Mesendoderm (in vitro differentiated cells): ENCODE measurements at places on chromosomes 2 and 18.

DNA sequence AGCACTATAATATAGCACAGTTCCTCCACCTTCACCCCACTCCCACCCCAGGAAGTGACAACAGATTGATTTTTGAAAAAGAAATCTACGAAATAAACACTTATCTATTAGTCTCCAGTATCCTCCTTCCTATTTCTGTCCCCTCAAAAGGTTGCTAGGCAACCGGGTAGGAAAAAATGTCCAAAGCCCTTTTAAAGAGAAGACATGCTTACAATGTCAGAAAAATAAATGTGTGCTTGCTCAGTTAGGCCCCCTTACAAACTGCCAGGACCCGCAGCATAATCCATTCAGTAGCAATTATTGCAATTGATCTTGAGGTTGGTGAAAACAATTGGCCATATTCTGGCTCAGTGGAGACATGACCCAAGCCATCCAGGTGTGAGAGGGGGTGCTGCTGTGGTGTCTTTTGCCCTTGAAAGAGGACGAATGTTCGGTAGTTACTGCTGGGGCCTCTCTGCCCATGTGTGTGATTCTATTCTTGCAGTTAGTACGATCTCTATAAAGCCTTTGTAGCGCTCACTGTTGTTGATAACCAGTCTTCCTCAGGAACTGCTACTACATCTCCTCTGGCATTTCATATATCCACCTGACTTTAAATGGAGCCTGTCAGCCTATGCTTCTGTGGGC, 144.3 kb downstream of the MYO3B start:
- no peak for DNase-seq
- peaks cover 2% of the 10 kb centered on the region for H3K4me1 ChIP-seq
- H3K27me3 ChIP-seq: no peaks in the 10 kb centered on the region
- H3K4me3 ChIP-seq: no peak overlapping the region

DNA sequence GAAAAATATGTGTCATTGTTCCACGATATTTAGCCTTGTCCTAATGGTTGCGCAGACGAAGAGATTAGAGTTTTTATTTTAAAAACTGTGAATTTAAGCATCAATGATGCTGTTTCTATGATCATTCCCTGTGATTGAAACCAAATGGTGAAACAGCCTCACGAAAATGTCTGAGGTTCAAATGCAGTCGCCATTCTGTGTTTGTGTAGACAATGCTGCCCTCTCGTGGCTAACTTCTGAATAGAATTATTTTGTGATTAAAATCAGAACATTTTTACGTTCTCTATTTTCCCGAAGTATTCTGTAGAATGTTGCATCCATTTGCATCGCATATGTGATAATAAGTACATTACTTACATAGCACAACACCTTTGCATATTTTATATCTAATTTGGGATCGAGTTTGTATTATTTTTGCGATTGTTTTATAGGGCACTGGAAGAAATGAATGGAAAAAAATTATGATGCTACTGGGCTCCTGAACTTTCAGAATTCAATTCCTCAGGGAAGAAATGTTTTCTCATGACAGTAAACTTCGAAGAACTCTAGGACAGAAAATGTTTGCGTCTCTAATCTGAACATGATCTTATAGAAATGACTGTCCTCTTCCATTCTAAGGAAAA, 54.8 kb upstream of the CREB1 start:
- H3K36me3 ChIP-seq: no peaks in the 10 kb centered on the region
- H3K27me3 ChIP-seq: no peaks in the 10 kb centered on the region
- DNase-seq: peak; percentile 61
- peaks cover 8% of the 10 kb centered on the region for H3K4me1 ChIP-seq

- no peak for DNase-seq
- H3K27me3 ChIP-seq: no peaks in the 10 kb centered on the region
- no peak overlapping the region for H3K27ac ChIP-seq
Measured at GRCh38 chr2:220665108-220665471, 907.0 kb downstream of the EPHA4 start.

DNA sequence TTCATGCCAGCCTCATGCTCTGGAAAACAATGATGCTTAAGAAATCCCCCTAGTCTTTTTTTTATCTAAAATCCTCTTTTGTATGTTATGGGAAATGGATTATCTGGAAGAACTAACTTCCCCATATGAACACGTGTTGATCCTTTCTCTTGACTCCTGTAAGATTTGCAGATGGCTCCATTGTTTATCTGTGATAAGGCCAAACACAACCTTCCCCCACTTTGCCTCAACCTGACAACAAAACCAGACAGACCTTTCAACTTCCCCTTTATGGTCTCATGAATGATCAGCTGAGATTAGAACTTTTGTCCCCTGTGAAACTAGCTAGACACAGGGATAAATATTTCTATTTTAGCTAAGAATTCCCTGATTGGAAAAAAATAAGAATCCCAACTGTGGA, 828.0 kb upstream of the CDH2 start:
- peak; percentile 88 for DNase-seq
- H3K27me3 ChIP-seq: no peaks in the 10 kb centered on the region
- no peaks in the 10 kb centered on the region for H3K36me3 ChIP-seq

GRCh38 chr2:234172066-234172465, 121.6 kb downstream of the SPP2 start:
- no peaks in the 10 kb centered on the region for H3K36me3 ChIP-seq
- DNase-seq: no peak
- H3K27ac ChIP-seq: no peak overlapping the region
- H3K27me3 ChIP-seq: no peaks in the 10 kb centered on the region
- no peak overlapping the region for H3K4me3 ChIP-seq

- no peak for DNase-seq
- no peak overlapping the region for H3K27ac ChIP-seq
- H3K36me3 ChIP-seq: no peaks in the 10 kb centered on the region
- H3K4me3 ChIP-seq: no peak overlapping the region
Measured at GRCh38 chr18:48848641-48849143, 102.1 kb downstream of the SMAD7 start.

DNA sequence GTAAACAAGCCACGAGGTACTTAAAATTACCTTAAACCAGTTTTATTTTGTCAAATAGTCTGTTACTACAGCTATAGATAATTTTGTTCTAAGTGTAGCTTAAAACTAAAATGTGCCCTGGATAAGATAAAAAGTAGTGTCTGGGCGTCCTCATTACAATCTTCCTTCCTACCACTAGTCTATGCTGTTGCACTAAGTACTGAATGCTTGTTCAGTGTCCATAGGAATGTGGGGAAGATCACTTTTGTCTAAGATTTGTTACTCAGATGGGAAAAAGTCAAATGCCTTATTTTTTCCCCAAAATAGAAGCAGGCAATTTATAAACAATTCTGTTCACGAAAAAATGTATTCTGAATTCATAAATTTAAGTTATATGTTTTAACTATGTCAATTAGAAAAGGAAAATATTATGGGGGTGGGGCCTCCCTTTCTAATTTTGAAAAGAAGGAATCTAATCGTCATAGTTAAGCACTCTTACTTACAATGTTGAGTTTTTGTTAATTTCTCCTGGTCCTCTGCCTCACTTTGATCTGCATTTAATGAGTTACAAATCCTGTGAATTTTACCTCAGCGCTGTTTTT, 140.4 kb upstream of the VRK2 start:
- no peaks in the 10 kb centered on the region for H3K27me3 ChIP-seq
- no peak overlapping the region for H3K27ac ChIP-seq
- DNase-seq: peak; percentile 58

GRCh38 chr18:22063102-22063501, 106.3 kb upstream of the GATA6 start:
- no peaks in the 10 kb centered on the region for H3K36me3 ChIP-seq
- H3K27ac ChIP-seq: no peak overlapping the region
- no peak overlapping the region for H3K4me3 ChIP-seq
- peaks cover 10% of the 10 kb centered on the region for H3K4me1 ChIP-seq
- DNase-seq: no peak

DNA sequence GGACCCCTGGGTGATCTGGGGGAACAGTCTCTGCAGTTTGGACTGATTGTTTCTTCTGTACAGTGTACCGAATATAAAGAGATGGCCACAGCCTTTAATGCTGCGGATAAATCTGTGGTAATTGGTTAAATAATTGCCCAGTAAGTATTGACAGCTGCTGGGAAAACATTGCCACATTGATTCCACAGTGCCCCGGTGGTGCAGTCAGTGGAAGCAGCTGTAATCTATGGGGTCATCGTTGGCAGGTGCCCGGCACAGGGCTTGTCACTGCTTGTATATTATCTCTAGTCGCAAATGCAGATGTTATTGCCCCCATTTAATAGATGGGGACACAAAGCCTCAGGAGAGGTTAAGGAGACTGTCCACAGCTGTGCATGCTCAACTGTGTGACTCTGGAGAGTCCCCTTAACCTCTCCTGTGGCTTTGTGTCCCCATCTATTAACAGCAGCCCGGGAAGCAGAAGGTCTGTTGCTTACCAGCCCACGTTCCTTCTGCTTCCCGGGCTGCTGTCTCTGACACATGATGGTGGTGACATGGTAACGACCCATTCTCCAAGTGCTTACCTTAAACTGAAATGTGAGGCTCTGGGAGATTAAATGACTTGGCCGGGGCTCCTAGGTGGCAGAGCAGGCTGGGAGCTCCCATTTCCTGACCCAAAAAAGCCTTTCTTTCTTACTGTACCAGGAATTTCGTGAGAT, 76.9 kb downstream of the NCK2 start:
- no peak overlapping the region for H3K4me3 ChIP-seq
- no peak overlapping the region for H3K27ac ChIP-seq
- no peaks in the 10 kb centered on the region for H3K36me3 ChIP-seq
- no peak for DNase-seq

- H3K36me3 ChIP-seq: no peaks in the 10 kb centered on the region
- no peak for DNase-seq
- H3K4me1 ChIP-seq: no peaks in the 10 kb centered on the region
- no peak overlapping the region for H3K4me3 ChIP-seq
- H3K27ac ChIP-seq: no peak overlapping the region
Measured at GRCh38 chr2:128228894-128229293, 89.8 kb downstream of the HS6ST1 start.

- no peak overlapping the region for H3K4me3 ChIP-seq
- no peak for DNase-seq
- no peaks in the 10 kb centered on the region for H3K4me1 ChIP-seq
- no peaks in the 10 kb centered on the region for H3K36me3 ChIP-seq
Measured at GRCh38 chr2:239912171-239912937, 112.8 kb downstream of the NDUFA10 start.

DNA sequence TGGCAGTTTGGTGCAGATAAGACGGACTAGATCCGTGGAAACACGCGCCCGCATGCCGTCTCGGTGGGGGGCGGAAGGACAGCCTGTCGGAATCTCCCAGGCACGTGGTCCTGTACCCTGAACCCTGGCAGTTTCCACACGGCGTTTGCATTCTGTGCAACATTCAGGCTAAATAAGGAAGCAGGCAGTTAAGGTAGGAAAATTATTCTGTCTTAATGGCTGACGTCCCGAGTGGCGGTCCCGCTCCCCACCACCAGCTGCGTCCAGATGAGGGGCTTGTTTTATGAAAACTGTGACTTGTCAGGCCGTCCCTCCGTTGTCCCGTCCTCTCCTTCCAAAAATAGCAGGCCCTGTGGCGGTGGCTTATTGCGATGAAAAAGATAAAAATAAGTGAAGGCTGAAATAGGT, 120.2 kb downstream of the NFATC1 start:
- H3K27ac ChIP-seq: no peak overlapping the region
- H3K4me1 ChIP-seq: no peaks in the 10 kb centered on the region
- H3K36me3 ChIP-seq: no peaks in the 10 kb centered on the region
- no peak overlapping the region for H3K4me3 ChIP-seq
- no peak for DNase-seq

DNA sequence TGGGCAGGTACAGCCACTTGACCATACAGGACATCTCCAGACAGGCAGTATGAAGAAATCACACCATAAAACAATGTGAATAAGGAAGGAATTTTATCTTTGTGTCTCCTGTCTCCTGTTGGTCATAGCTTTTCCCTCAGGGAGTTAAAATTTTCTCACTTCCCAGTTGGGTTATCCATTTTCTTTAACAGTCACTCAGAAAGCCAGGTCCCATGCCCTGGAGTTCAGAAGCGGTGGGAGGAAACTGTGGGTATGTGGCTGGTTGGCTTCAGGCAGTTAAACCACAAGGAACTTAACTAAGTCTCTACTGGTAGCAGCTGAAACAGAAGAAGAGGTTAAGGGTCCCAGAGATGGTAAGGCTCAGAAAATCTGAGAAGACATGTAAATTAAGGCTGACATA, 6.5 kb upstream of the SMAD2 start:
- no peak overlapping the region for H3K27ac ChIP-seq
- no peak overlapping the region for H3K4me3 ChIP-seq
- H3K4me1 ChIP-seq: peaks cover 6% of the 10 kb centered on the region
- no peak for DNase-seq
- H3K36me3 ChIP-seq: no peaks in the 10 kb centered on the region

GRCh38 chr2:45806563-45807358, 155.3 kb downstream of the PRKCE start:
- no peaks in the 10 kb centered on the region for H3K27me3 ChIP-seq
- no peak overlapping the region for H3K4me3 ChIP-seq
- H3K27ac ChIP-seq: no peak overlapping the region
- no peak for DNase-seq
- H3K4me1 ChIP-seq: no peaks in the 10 kb centered on the region

- no peak overlapping the region for H3K4me3 ChIP-seq
- H3K36me3 ChIP-seq: no peaks in the 10 kb centered on the region
- H3K27ac ChIP-seq: no peak overlapping the region
- H3K4me1 ChIP-seq: peaks cover 3% of the 10 kb centered on the region
- H3K27me3 ChIP-seq: no peaks in the 10 kb centered on the region
- DNase-seq: no peak
Measured at GRCh38 chr2:239376351-239376750, 24.5 kb downstream of the HDAC4 start.

DNA sequence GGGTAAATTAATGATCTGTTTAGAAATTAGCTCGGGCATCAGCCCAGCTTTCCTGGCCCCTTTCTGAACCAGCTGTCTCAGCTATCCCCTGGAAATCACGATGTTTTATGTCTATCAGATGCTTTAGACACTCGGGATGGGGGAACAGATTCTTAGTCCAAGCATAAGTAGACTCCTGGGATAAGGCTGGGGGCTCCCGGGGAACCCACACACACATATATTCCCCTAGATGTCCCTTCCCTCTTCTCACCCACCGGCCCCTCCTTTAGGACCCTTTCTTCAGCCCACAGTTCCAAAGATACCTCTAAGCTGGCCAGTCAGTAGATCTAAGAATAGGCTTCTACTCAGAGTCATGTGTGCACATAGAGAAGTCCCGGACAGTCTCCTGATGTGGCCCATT, 151.5 kb upstream of the COPS8 start:
- no peak overlapping the region for H3K27ac ChIP-seq
- H3K4me1 ChIP-seq: no peaks in the 10 kb centered on the region
- H3K27me3 ChIP-seq: no peaks in the 10 kb centered on the region
- no peak overlapping the region for H3K4me3 ChIP-seq
- H3K36me3 ChIP-seq: no peaks in the 10 kb centered on the region

DNA sequence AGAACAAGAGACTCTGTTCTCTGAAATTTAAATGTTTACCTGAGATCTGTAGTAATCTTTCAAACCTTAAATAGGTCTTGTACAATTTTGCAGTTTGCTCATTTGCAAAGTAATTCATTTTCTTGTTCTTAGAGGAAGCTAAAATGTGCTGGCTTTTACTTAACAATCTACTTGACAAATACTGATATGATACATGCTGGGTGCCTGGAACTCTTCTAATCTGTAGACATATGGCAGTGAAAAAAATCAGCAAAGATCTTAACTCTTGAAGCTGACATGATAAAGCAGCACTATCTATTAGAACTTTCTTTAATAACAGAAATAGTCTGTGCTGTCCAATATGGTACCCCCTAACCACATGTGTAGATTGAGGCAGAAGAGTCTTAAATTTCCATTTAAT, 1352.8 kb upstream of the SLC39A10 start:
- DNase-seq: no peak
- H3K27ac ChIP-seq: no peak overlapping the region
- H3K27me3 ChIP-seq: no peaks in the 10 kb centered on the region
- H3K36me3 ChIP-seq: no peaks in the 10 kb centered on the region
- H3K4me3 ChIP-seq: no peak overlapping the region

- H3K36me3 ChIP-seq: no peaks in the 10 kb centered on the region
- no peaks in the 10 kb centered on the region for H3K27me3 ChIP-seq
- H3K4me3 ChIP-seq: no peak overlapping the region
- DNase-seq: no peak
- no peaks in the 10 kb centered on the region for H3K4me1 ChIP-seq
Measured at GRCh38 chr18:31373641-31374040, 2.9 kb upstream of the DSG4 start.
